ENCODE measurements at places on chromosomes 3 and 15.

DNA sequence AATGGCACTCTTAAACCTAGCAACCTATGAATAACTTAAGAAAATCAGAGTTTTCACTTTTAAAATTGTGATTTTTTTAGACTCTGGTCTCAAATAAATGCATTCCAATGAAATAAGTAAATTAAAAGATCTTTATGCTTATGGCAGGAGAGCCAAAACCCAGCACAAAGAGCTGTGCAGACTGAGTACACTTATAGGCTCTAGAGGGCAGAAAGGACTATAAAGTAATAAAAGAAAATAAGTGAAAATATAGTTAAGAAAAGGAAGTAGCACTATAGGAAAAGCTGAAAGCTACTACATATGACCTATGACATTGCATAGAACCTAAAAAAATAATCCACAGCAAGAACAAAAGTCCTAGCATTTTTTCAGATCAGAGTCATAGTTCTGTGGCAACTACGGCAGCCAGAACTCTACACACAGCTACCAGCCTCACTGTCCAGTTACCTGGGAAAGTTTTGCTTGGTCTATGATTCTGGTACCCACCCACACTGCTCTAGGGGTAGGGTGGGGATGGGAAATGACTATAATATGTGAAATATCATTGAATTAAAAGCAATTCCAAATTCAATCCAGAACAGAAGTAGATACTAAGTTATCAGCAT is 30.5 kb downstream of the CLASP2 start:
- no peak for DNase-seq

DNA sequence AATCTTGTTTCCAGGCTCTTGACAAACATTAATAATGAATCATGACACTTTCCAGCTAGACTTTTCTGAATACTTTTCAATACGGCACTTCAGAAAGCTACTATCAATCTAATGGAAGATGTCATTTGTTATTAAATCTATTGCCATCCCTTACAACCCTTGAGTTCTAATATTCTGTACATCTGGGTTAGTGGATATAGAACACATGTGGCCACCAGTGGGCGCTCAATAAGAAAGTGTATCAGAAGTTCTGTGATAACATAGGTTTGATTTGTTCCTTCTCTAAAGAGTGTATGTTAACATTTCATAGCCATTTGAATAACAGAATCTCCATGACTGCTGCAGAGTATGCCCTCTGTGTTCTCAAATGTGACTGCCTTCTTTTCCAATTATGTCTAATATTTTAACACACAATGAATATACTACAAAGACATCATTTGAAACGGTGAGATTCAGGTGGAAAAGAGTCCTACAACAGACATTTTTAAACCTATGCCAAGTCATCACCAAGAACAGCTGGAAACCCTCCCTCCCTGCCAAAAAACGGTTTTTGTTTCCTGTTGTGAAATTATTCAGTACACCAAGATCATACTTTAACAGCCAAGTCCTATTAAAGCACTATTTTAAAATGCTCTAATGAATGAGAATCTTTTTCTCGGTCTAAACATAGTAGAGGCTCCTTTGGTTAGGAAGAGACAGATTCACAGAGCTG is 22.2 kb downstream of the ALDH1A2 start:
- DNase-seq = peak; percentile 67

GRCh38 chr3:190306513-190307163 is 15.6 kb downstream of the CLDN1 start:
- DNase-seq = peak; percentile 49

DNA sequence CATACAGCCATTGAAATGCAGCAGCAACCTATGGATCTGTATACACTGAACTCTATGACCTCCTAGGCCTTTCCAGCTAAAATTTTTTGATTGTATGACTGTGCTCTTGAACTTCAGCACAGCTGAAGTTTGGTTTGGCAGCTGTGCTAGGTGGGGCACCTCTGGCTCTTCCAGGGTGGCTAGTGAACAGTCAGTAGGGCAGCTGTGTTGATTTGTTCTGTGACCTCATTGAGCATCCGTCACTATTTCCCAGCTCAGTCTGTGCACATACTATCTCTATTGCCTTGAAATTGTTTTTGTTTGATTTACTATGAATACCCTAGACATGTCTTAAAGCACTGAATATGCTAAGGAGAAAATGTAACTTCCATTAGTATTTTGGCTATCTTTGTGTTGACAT is 363.2 kb upstream of the NAALADL2 start:
- DNase-seq = no peak

GRCh38 chr3:124200407-124200806 is 208.5 kb upstream of the ROPN1 start:
- no peak for DNase-seq

DNA sequence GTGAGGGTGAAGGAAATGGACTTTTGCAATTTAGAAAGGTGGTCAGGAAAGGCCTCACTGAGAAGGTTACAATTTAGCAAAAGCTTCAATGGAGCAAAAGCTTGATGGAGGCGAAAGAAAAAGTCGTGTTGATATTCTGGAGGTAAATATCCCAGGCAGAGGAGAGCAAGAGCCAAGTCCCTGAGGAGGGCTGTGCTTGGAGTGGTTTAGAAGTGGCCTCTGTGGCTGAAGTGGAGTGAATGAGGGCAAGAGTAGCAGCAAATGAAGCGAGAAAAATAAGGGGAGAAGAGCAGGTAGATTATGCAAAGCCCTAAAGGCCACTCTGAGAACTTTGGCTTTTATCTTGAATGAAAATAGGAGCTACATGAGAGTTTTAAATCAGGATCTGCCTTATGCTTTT is 54.1 kb downstream of the GUCA1C start:
- no peak for DNase-seq

- DNase-seq = peak; percentile 4
Observed at GRCh38 chr15:95557226-95558046, 773.1 kb upstream of the NR2F2 start.

DNA sequence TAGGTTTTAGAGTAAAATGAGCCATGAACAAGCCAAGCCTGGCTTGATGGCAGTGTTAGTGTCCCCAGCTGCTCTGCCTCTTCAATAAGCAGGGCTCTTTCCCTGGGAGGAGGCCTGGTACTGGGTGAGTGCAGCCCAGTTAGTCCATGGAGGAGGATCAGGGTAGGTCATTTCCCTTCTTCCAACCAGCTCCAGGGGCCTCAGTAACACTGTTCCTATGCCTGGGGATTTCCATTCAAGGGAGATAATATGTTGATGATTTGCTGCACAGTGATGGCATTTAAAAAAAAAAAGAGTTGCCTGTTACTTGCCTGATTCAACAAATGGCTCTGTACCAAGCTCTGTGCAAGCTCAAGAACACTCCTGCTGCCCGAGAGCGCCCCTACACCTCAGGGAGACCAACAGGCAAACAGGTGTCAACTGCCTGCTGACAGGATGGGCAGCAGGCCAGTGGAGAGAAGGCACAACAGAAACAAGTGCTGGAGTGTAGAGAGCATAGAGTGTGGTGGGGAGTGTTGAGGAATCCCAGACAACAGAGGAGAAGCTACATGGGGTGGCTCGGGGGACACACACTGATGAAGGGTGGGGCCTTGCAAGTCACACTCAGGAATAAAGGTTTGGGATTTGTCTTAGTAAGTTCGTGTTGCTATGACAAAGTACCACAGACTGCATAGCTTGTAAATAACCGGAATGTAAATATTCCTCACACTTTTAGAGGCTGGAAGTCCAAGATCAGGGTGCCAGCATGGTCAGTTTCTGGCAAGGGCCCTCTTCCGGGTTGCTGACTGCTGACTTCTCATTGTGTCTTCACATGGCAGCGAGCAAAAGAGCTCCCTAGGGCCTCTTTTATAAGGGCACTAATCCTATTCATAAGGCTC is 78.6 kb upstream of the PXYLP1 start:
- no peak for DNase-seq

- no peak for DNase-seq
Observed at GRCh38 chr3:20669184-20669583, 483.2 kb upstream of the SGO1 start.

GRCh38 chr3:147589016-147589415 is 179.9 kb downstream of the ZIC1 start:
- no peak for DNase-seq

DNA sequence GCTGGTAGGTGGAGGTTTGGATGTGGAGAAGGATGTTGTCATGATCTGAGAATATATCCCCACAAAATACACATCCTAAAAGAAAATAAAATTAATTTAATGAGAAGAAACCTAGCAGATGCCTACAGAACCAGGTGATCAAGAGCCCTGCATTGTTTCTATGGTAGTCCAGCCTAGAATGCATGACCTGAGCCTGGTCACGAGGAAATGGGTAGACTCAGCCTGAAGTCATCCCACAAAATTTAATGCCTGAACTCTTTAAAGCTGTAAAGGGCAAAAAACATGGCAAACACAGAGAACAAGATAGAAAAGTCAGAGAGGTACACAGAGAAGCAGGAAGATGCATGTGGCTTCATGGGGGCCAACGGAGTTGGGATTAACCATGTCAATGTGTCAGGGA is 36.0 kb downstream of the LDHAL6B start:
- DNase-seq = no peak

GRCh38 chr3:66353530-66353929 is 132.7 kb downstream of the SLC25A26 start:
- DNase-seq = no peak

DNA sequence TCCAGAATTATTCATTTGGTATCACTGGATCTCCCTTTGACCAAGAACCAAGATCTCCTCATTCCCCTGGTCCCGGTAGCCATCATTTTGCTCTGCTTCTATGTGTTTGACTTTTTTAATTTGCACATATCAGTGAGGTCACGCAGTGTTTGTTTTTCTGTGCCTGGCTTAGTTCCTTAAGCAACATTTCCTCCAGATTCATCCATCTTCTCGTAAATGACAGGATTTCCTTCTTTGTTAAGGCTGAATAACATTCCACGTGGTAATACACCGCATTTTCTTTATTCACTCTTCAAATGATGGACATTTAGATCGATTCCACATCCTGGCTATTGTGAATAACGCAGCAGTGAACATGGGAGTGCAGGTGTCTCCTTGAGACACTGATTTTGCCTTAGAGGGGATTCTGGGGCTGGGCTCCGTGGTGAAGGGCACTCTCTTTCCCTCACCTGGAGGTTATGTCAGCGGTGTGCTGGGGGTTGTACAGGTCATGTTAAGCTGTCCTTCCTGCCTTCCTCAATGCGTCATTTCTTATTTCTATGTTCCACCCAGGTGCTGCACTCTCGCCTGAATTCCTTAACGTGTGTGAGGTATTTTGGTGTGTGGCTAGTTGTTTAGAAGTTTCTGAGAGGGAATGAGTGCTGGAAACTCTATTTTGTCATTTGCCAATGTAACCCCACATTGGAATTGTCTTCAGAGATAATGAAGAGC is 212.2 kb downstream of the LPP start:
- DNase-seq = no peak

DNA sequence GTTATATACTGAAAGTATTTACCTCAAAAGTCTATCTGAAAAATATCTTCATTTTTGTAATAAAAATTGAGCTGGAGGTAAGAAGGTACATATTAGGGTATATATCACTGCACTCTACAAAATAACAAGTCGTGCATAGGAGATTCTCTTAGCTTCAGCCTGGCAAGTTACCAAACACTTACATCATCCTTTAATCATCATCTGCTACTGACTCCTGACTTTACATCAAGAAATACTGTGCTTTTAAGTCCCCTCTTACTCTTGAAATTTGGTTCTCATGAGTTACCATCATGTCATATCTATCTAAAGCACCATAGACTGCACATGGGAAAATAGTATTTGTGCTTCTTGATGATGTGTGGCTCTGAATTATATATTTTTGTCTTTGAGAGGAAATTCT is 50.8 kb downstream of the LYSMD4 start:
- DNase-seq = no peak

- DNase-seq = no peak
Observed at GRCh38 chr3:181189556-181189955, 200.0 kb upstream of the DNAJC19 start.

- DNase-seq = no peak
Observed at GRCh38 chr3:195015021-195015420, 255.9 kb downstream of the XXYLT1 start.

DNA sequence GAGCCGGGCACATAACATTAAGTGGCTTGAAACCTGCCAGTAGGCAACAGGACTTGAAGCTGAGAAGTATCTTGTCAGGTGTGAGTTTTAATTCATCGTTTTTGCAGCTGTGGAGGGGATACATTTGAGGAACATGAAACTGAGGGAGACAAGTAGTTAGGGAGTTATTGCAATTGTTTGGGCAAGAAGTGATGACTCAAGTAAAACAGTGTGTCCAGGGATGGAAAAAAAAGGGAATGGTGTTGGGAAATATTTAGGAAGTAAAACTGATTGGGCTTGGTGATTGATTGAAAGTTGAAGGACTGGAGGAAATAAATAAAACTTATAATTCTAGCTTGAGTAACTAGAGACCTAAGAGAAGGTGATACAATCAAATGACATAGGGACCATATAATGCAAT is 85.5 kb downstream of the NCEH1 start:
- DNase-seq = no peak

- no peak for DNase-seq
Observed at GRCh38 chr3:124657138-124657537, 73.1 kb upstream of the UMPS start.

DNA sequence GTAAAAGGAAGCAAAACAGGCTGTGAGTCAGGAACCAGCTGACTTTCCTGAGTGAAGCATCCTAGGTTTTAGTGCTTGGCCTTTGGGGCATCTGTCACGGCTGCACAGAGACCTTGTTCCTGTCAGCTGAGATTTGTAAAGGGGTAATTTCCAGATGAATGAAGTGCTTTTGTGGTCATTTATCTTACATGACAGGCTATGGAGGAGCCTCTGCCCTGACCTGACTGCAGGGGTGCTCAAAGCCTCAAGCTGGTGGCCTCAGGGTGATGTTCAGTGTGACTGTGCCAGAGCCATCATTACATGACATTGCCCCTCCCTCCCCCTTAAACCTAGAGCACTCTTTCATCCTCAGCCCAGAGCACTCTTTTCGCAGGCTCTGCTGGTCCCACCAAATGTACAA is 132.5 kb downstream of the ARNT2 start:
- DNase-seq = no peak

GRCh38 chr3:135982404-135982761 is 16.9 kb downstream of the PPP2R3A start:
- no peak for DNase-seq

GRCh38 chr3:113271189-113271588 is 59.8 kb downstream of the BOC start:
- no peak for DNase-seq

DNA sequence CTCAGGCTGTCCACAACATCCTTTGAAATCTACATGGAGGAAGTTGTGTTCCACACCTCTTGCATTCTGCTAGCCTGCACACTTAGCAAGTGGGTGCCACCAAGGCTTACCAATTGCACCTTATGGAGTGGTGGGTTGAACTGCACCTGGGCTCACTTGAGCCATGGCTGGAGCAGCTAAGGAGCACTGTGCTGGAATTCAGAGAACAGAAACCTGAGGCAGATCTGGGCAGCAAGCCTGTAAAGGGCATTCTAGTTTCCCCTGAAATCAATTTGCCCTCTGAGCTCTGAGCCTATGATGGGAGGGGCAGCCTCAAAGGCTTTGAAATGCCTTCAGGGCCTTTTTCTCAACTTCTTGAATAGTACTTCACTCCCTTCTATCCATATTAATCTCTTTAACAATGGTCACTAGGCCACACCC is 18.0 kb downstream of the BTLA start:
- DNase-seq = no peak

- DNase-seq = peak; percentile 33
Observed at GRCh38 chr3:177211503-177212277, 14.4 kb upstream of the TBL1XR1 start.

All from activated naive CD4-positive, alpha-beta T cell treated with anti-CD3 and anti-CD28 coated beads for 36 hours (primary cell).